EL (cell line): ENCODE measurements at places on chromosomes 12 and 14.
A peak's percentile ranks its signal among the peaks of the same experiment; 100 is the strongest.

- DNase-seq: no peak
Observed at GRCh38 chr14:60905923-60906322, 75.0 kb downstream of the TRMT5 start.

- DNase-seq: no peak
Observed at GRCh38 chr14:91284791-91285548, 40.5 kb upstream of the GPR68 start.

GRCh38 chr12:11568155-11568761 is 81.2 kb upstream of the ETV6 start:
- DNase-seq: no peak

- peak; percentile 92 for DNase-seq
Observed at GRCh38 chr14:35404449-35405303, at the start of gene NFKBIA. Gene NFKBIA (minus strand): TSS chr14:35404749. CDS start chr14:35404644, 105 bp downstream.

GRCh38 chr14:69114763-69115162 is 38.2 kb downstream of the DCAF5 start:
- no peak for DNase-seq
